ENCODE measurements at places on chromosomes 1 and 21.

GRCh38 chr1:159949981-159950381, 4.1 kb downstream of the SLAMF9 start:
- DNase-seq = no peak

- no peak for DNase-seq
Measured at GRCh38 chr1:94582565-94582964, 41.0 kb upstream of the F3 start.

DNA sequence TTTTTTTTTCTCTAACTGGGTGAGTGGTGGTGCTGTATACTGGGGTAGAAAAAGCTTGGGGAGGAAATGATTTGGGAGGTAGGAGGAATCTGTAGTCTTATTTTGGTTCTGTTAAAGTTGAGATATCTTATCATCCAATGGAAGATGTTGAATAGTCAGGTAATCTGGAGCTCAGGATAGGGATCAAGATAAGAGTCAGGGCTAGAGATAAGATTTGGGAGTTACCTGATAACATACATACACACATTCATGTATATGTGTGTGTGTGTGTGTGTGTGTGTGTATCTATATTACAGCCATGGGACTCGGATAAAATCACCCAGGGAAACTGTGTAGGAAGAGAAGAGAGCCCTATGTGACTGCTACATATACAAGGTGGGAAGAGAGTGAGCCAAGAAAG, 8.1 kb downstream of the PCAT6 start:
- no peak for DNase-seq

GRCh38 chr1:212596798-212597197, 11.8 kb upstream of the ATF3 start:
- no peak for DNase-seq

GRCh38 chr1:48785869-48786268, 9.2 kb upstream of the BEND5 start:
- DNase-seq = no peak

DNA sequence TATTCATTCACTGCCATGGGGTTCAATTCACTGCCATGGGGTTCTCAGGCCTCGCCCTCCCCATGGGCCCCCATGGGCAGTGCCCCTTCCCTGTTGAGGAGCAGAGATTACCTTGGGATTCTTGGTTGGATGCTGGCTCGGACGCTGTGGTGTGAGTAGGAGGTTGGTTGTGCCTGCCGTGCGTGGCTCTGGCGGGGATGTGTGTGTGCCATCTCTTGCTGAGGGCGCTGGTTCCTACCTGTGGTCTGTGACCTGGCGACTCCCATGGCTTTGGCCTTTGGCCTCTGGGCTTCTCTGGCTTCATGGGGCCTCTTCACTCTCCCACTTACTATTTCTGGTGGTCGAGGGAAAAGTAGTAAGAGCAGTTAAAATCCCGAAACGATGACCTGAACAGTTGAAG, 42.1 kb downstream of the PCNT start:
- no peak for DNase-seq

- DNase-seq = no peak
Measured at GRCh38 chr1:9326596-9326995, 33.9 kb downstream of the SPSB1 start.

DNA sequence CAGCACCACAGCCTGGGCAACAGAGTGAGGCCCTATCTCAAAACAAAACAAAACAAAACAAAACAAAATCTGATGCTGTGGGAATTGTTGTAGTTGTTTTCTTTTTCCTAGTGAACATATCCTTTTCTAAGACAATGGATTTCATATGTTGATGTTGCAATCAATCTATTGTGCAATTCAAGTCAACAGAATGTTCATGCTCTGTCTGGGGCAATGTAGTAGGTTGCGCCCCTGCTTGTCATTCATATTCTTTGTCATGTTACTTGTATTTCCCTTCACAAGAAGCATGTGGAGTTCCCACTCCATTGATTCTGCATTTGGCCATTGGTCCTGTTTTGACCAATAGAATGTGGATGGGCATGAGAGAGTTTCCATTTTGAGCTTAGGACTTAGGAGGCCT, 223.9 kb downstream of the DUSP10 start:
- DNase-seq = no peak

GRCh38 chr1:60149251-60149650, 75.7 kb upstream of the C1orf87 start:
- no peak for DNase-seq

DNA sequence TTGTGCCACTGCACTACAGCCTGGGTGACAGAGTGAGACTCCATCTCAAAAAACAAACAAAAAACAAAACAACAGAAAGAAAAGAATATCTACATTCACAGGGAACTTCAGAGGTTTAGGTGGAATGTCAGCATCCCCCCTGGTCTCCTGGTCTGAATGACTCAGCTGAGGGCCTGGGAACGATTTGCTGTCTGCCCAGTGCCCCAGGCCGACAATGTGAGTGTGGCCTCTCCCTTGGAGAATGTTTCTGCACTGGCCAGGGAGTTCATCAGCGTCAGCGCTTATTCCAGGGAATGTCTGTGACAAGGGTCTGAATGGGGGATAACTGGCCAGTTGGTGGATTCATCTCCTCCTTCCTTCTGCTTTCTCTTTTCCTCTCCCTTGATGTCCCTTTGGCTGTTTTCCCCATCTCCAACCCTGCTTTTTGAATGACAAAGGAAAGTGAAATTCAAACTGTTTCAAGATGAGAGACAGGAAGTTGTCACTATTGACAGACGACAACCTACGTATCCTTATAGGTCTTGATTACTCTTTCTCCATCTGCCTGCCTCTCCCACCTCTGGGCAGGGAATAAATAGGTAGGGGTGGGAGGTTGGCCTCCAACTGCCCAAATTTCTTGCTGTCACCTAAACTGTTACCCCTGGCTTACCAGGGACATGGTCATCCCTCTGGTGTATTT, 213.1 kb downstream of the HHAT start:
- no peak for DNase-seq

GRCh38 chr1:34153246-34153645, 11.8 kb downstream of the CSMD2 start:
- no peak for DNase-seq

GRCh38 chr1:25800703-25801377, 847 bp downstream of the SELENON start:
- DNase-seq = no peak

DNA sequence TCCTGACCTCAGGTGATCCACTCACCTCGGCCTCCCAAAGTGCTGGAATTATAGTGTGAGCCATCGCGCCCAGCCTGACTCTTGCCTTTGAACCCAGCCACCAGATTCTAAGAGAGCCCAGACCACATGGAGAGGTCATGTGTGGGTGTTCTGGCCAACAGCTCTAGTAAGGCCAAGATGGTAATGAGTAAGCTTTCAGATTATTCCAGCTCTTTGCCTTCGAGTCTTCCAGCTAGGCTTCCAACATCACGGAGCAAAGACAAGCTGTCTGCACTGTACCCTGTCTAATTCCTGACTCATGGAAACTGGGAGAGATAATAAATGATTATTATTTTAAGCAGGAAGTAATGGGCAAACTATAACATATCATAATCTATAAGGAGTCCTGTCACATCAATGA, 14.8 kb upstream of the ZFP69B start:
- no peak for DNase-seq

DNA sequence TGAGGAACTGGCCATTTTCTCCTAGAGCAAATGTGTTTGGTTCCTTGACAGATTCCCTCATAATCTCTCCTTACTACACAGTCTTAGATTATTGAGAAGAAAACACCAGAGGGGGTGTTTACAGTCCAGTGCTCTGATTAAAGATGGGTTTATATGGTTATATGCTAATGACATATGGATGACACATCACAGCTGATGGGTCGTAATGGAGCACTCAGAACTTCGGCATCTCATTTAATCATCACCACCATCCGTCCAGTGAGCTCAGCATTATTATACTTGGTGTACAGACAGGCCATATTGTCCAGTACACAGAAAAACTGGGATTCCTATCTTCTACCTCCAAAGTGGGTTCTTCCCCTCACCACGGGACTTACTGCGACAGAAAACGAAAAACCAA, 22.3 kb upstream of the NR5A2 start:
- DNase-seq = no peak

DNA sequence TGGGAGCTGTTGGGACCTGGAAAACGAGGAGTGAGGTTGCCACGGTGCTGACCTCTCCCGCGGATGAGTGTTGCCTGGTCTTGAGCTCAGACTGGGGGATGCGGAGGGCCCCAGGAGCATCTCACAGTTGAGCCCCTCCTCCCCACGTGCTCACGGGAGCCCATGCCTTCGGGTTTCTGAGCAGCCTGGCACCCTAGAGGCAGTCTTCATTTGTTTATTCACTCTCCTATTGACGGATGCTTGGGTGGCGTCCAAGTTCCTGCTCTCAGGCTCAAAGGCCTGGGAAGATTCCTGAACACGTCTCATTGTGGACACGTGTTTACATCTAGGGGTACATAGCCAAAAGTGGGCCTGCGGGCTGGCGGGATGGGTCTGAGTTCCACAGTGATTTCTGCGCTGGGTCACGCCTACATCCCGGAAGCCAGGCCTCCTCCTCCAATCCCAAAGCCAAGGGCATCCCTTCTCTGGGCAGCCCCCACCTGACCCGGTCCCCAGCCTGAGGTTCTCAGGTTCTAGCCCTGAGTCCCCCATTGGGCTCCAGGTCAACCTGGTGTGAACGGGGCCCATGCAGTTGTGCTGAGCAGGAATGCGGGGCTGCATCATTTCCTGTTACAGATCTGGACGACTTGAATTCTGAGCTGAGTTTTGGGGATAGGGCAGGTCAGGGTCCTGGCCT, 14.7 kb downstream of the WNT3A start:
- no peak for DNase-seq

DNA sequence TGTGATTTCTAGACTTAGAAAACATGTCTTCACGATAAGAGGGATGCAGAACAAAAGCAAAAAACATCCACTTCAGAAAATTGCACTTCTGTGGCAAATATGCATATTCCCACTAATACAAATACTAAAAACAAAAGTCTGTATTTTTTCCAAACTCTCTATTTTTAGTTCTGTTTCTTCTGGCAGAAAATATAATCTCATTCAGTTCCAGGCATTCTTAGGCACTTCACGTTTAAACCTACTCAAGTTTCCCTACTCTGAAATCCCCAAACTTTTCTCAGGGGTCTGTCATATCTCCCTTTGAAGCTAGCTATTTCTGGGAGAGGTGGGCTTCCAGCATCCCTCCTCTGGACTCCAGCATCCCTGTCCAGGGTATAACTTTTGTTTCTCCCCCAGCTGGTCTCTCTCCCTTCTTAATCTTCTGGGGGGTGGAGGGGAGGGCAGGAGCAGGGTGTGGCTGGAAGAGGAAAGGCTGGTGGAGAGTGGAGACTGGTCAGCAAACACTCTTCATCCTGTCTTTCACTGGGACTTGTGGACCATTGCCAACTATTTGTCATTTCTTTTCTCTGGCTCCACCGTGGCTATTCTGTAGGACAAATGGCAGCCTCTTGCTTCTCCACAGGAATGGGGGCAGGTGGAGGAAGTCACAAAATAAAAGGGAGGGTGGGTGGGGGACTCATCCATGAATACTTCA, 19.6 kb upstream of the NCF2 start:
- no peak for DNase-seq

DNA sequence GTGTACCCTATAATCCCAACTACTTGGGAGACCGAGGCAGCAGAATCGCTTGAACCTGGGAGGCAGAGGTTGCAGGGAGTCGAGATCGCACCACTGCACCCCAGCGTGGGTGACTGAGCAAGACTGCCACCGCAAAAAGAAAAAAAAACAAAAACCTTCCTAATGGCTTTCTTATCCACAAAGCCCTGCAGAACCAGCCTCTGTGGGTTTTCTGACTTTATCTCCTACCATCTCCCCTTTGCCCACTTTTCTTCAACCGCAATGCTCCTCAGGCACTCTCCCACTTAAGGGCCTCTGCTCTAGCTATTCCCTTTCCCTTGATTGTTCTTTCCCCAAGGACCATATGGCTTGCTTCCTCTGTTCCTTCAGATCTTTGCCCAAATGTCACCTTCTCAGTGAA, 67.9 kb upstream of the PUM1 start:
- no peak for DNase-seq

All from D721Med (cell line).